CD4-positive, alpha-beta T cell treated with Interleukin-2 at 100 ng/mL for 4 hours (primary cell): ENCODE measurements at places on chromosomes 7 and 10.

GRCh38 chr10:74887614-74888284, 61.3 kb downstream of the KAT6B start:
- DNase-seq = no peak

GRCh38 chr7:142612237-142612881, 136.9 kb upstream of the PRSS1 start:
- DNase-seq = no peak

DNA sequence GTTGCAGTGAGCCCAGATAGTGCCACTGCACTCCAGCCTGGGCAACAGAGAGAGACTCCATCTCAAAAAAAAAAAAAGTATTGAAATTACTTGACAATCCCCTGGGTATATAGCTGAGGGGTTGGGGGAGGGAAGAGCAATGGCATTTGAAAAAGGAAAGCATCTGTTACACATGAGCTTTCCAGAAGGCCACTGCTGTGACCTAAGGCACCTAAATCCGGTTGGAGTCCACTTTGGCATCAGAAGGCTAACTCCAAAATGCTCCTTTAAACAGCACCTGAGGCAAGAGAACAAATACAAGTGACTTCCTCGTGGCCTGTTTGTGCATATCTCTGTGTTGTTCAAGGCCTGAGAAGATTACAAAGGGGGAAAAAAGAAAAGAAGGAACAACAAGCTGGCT, 74.8 kb upstream of the PALS2 start:
- DNase-seq = no peak

DNA sequence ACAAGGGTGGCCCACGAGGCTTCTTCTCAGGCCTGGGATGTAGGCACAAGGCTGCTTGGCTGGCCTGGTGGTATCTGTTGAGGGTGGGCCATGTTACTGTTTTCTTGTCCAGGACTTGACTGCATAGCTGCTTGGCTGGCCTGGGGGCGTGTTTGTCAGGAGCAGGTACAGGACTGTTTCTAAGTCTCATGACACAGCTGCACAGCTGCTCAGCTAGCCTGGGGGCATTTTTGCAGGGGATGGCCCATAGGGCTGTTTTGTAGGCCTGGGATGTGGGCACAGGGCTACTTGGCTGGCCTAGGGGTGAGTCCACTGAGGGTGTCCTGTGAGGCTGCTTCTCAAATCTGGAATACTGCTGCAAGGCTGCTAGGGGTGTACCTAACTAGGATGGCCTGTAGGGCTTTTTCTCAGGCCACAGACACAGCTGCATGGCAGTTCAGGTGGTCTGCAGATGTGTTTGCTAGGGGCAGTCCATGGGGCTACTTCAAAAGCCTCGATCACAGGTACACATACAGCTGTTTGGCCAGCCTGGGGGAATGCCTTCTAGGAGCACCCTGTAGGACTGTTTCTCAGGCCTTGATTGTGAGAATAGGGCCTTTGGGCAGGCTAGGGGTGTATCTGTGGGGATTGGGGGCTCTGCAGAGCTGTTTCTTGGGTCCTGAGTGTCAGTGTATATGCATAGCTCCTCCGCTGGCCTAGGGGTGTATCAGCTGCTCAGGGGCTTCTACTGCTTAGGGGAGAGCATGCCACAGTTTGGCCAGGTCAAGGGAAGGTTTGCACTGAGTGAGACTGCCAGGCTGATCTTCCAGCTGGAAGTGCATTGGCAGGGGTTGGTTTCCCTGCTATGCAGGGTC, 26.6 kb upstream of the PLA2G12B start:
- DNase-seq = no peak

- no peak for DNase-seq
Observed at GRCh38 chr10:104264783-104265182, 4.2 kb upstream of the GSTO2 start.

DNA sequence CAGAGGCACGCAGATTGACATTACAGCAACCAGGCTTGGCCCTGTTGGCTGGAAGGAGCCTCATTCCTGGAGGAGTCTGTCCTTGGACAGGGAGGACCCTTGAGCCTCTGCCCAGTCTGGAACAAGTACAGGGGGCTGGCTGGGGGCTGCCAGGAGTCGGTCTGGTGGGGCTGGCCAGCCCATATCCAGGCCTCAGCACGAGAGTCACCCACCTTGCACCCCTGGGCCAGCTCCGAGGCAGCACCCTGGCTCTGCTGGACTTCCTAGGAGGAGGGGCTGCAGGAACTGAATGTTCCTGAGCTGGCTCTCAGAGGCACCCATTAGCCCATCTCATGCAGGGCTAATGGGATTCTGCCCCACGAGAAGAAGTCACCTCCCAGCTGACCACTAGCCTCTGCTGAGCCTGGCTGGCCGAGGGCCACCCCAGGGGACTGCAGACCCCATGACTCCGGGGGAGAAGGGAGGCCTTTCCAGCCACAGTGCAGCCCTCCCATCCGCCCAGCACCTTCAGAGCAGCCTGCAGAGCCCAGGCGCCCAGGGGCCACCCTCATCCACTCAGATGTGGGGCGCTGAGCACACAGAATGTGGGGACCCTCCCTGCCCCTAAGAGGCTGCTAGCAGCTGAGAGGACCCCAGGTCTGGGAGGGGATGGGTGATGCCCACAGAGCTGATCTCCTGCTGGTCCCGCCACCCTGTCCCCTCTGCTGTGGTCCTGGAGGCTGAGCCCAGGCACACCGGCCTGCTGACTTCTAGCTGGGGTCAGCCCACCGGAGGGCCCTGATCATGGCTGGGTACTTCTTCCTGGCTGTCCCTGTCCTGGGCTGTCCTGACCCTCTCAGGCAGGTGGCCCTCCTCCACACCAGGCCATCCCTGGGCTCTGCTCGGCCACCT, 14.8 kb upstream of the INPP5A start:
- no peak for DNase-seq

DNA sequence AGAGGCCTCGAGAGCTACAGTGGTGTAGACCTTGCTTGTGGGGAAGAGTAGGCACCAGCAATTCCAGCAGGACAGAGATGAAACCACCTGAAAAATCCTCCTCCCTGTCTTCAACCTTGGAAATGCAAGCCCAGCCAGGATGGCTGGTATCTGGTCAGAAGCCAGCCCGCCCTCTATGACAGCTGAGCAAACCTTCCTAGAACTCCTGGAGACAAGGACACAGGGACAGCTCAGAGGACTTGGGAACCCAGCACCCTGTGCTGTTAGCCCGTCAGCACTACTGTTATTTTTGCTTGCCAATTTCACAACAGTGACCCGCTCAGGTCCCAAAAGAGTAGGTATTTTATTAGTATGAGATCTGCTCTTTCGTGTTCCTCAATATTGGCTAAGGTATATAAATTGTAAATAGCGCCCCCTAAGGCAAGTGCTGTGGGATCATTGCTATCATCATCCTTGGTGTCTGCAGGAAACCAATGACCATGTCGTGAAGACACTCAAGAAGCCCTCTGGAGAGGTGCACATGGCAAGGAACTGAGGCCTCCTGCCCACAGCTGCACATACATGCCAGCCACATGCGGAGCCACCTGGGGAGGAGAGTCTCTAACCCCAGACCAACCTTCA, 156.5 kb upstream of the CHST15 start:
- no peak for DNase-seq

DNA sequence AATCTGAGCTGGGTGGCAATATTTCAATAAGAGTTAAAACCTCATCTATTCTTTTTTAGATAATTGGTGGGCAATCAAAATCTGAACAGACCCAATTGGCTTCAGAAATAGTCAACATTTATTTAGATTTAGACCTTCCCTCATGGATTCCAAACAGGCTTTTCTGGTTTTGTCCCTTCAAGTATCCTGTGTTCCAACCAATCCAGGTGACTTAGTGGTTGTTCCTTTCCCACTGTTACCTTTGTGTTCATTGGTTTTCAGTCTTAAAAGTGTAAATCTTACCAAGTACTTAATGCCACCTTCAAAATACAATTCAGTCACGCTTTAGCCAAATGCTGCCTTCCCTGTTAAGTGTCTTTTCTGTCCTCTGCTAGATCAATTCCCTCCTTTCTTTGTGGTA, 85.9 kb downstream of the AHR start:
- no peak for DNase-seq

DNA sequence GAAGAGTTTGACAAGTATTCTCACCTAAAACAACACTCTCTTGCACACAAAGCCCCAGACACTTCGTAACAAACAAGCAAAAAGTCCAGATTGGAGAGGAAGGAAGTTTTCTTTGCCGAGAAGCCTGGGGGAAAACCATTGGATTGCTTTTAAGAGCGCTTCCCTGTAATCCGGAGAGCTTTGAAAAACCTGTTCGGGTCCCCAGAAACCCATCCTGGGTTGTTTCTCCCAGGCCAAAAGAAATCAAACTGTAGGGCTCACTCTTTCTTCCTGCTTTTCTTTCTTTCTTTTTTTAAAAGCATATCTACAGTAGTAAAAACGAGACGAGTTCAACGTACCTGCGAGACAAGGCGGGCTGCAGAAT, 655 bp downstream of the SP8 start:
- no peak for DNase-seq

DNA sequence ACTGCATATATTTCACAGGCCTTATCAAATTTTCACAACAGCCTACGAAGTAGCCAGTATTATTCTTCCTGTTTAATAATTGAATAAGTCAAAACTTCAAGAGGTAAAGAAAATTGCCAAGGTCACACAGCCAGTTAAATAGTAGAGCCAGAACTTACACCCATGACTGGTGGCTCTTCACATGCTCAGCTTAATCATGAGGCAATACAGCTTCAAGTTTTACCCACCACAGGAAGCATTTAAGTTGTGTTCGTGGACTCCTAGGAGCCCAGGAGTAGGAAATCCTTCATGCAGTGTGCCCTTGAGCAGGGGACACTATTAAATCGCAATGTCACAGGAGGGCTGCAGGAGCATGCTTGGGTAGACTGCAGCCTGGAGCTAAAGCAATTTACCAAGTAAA, 11.1 kb downstream of the LIPA start:
- no peak for DNase-seq

- no peak for DNase-seq
Observed at GRCh38 chr7:98668255-98668654, 51.2 kb downstream of the NPTX2 start.
